ENCODE measurements at places on chromosomes 5 and 9.
A peak's percentile ranks its signal among the peaks of the same experiment; 100 is the strongest.

DNA sequence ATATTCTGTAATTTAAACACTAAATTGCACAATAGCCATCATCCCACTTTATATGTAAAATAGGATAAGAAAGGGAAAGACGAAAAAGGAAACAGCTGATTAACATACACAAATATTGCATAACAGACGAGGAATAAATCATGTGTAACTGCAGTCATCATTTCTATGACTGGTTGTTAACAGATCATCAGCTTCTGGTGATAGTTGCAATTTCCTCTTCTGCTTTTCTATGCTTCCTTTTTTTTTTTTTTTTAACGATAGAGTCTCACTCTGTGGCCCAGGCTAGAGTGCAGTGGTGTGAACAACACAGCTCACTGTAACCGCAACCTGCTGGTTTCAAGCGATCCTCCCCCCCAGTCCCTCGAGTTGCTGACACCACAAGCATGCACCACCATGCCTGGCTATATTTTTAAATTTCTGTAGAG, 22.5 kb upstream of the JAKMIP2 start:
- no peak for DNase-seq

GRCh38 chr9:75235632-75236031, 147.3 kb downstream of the OSTF1 start:
- no peak for DNase-seq

- DNase-seq, result no peak
Observed at GRCh38 chr5:142095035-142095434, 13.5 kb upstream of the NDFIP1 start.

GRCh38 chr5:68458416-68459021, 243.0 kb downstream of the PIK3R1 start:
- DNase-seq, result no peak

GRCh38 chr5:1893754-1894153, 11.0 kb upstream of the IRX4 start:
- no peak for DNase-seq

DNA sequence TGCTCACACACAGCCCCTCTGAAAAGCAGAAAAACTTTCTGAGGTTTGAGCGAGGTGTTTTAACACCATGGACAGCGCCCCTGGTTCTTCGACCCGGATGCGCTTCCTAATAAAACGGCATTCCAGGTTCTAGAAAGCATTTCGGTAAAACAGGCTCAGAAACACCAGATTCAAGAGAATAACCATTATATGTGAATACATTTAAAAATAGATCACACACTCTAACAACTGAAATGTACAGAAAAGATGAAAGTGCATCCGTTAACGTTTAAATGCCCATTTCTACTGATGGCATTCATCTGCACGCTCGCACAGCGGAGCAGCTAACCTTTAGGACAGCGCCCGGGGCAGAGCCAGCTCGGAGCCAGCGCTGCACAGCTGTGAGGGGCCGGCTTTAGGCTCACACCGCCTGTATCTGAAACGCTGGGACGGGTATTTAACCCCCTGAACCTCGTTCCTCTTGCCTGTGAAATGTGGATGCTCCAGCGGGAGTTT, 26.3 kb upstream of the TENT4A start:
- no peak for DNase-seq

- peak; percentile 6 for DNase-seq
Observed at GRCh38 chr5:54837981-54838380, 147.4 kb downstream of the ESM1 start.

GRCh38 chr9:124467410-124468060, 17.3 kb downstream of the ADGRD2 start:
- no peak for DNase-seq

GRCh38 chr9:90114641-90115425, 510.0 kb downstream of the GADD45G start:
- no peak for DNase-seq

DNA sequence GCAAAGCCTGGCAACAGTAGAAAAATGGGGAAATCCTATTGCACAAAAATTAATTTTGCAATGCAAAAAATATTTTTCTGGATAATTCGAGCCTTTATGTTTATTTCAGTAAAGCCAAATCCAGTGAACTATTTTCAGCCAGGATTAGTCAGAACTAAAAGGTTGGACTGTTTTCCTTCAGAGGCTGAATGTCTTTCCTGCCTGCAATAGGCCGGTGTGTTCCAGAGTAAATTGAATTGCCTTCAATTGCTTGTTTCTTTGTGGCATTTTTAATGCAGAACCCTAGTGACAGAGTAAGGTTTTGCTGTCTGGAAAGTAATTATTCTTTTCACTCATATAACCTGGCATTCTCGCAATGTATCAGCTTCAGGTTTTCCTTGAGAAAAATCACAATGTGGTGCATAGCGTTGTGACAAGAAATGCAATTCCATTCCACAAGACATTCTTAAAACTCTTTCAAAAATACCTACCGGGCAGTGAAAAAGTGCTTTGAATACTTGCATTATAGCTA, 183.7 kb downstream of the GLIS3 start:
- DNase-seq, result no peak

DNA sequence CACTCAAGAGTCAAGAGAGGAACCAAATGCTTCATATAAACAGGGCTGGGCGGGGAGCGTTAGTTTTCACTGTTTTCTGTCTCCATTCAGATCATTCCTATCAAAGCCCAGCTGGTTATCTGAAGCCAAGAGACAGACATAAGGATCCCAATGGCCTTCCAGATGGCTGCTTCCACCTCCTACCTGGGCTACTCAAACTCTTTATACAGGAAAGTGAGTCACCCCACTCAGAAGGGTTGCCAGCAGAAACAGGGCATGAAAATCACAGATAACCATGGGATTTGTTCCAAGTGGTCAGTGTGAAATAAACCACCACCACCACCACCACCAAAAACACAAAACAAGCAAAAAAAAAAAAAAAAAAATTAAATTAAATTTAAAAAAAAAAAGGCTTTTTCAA, 5.5 kb downstream of the PRSS3 start:
- no peak for DNase-seq

DNA sequence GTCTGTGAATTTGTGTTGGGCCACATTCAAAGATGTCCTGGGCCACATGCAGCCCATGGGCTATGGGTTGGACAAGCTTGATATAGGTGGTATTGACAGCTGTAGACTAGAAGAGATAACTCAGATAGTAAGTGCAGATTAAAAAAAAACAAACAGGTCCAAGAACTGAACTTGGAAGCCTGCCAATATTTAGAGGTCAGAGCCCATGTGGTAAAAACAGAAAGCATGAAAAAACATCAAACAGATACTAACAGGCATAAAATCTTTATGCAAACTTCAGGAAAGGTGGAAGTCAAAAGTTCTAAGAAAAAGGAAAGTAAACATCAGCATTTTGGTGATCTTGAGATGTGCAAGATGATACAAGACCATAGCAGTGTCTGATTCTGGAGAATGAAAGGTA, 155.1 kb upstream of the NR4A3 start:
- DNase-seq, result no peak

DNA sequence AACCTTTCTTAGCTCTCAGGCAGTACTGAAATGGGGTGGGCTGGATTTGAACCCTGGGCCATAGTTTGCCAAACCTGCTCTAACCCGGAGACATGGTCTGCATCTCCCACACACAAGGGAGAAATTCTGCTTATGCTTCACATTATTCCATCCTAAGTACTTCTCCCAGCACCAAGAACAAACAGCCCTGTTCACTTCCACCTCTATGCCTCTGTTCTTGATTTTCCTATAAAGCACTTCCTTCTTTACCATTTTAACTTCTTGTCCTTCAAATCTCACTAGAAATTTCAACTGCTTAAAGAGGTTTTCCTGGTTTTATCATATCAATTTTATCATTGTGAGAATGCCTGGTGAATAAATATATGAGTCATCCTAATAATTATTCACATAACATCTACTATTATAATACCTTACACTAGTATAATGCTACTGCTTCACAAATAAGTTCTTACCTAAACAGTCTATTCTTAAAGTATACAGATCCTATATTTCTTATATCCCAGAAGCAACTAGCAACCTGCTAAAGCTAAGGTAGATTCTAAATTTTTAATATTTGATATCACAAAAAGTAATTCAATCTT, 12.7 kb downstream of the FEM1C start:
- DNase-seq, result no peak

DNA sequence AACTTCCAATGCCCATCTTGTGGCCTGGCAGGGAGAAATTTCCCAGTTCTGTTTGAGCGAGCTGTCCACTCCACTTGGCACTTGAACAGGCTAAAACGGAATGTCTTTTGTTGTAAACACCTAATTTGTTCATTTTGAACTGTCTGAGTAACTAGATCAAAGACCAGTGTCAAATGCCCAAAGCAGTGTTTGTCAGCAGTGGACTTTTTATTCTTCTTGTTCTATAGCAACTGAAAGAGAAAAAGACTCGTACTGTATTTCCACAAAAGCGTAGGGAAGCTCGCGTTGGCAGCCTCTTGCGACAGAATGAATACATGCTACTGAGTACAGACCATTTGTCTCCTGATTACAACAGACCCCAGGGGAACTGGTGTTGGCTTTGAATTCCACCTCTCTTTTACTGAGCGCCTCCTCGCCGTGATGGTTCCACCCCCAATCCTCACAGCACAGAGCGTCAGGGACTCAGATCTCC, 601.8 kb upstream of the ZNF608 start:
- no peak for DNase-seq

- no peak for DNase-seq
Observed at GRCh38 chr5:57900381-57900944, 417.9 kb upstream of the ACTBL2 start.

GRCh38 chr9:20592673-20593072, 29.6 kb downstream of the MLLT3 start:
- DNase-seq, result no peak

GRCh38 chr5:137296213-137296781, 202.8 kb downstream of the SPOCK1 start:
- peak; percentile 79 for DNase-seq

GRCh38 chr5:51185850-51186329, 197.4 kb upstream of the ISL1 start:
- DNase-seq, result no peak

DNA sequence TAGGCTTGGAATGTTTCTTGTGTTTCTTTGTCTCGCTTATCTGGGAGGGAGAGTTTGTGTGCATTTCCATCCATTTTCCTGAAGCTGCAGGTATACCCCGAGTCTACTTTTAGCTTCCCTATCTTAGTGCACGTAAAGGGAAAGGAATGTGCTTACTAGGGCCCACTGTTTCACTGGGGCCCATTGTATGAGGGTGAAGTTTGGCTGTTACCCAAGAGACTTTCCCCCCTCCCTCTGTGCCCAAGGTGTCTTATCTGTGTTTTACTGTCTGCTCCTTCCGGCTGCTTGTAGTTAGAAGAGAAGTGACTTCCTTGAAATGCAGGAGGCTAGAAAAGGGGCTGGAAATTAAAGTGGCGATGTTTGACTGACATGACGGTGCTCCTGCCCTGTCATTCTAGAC, 12.1 kb upstream of the BTNL3 start:
- DNase-seq, result no peak

DNA sequence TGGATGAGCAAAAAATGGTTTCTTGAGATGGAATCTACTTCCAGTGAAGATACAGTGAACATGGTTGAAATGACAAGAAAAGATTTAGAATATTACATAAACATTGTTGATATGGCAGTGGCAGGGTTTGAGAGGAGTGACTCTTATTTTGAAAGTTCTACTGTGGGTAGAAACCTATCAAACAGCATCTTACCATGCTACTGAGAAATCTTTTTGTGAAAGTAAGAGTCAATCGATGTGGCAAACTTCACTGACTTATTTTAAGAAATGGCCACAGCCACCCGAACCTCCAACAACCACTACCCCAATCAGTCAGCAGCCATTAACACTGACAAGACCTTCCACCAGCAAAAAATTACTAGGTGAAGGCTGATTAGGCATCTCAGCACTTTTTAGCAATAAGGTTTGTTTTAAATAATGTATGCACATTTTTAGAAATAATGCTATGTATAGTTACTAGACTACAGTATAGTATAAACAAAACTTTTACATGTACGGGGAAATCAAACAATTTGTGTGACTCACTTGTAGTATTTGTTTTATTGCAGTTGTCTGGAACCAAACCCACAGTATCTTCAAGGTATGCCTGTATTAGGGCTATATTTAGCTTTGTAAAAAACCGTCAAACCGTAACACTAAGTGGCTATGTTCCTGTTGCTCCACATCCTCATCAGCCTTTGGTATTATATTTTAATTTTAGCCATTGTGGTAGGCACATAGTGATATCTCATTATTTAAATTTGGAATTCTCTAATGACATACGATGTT, 30.6 kb upstream of the ADAMTS6 start:
- DNase-seq, result no peak

DNA sequence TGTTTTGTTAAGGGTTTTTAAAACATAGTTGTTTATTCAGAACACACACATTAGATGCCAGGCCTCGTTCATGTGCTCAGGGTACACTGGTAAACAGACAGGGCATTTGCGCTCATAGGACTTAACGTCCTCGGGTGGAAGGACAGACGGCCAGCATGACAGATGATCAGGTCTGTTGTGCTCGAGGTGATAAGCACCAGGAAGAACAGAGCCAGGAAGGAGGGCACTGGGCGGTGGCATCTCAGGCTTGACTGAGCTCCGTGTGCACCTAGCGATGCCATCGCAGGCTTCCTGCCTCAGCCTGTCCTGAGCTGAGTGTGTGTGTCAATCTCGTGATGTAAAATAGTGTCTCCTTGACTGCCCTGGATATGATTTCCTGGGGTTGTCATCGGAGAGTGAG, 96.5 kb downstream of the EHMT1 start:
- no peak for DNase-seq

DNA sequence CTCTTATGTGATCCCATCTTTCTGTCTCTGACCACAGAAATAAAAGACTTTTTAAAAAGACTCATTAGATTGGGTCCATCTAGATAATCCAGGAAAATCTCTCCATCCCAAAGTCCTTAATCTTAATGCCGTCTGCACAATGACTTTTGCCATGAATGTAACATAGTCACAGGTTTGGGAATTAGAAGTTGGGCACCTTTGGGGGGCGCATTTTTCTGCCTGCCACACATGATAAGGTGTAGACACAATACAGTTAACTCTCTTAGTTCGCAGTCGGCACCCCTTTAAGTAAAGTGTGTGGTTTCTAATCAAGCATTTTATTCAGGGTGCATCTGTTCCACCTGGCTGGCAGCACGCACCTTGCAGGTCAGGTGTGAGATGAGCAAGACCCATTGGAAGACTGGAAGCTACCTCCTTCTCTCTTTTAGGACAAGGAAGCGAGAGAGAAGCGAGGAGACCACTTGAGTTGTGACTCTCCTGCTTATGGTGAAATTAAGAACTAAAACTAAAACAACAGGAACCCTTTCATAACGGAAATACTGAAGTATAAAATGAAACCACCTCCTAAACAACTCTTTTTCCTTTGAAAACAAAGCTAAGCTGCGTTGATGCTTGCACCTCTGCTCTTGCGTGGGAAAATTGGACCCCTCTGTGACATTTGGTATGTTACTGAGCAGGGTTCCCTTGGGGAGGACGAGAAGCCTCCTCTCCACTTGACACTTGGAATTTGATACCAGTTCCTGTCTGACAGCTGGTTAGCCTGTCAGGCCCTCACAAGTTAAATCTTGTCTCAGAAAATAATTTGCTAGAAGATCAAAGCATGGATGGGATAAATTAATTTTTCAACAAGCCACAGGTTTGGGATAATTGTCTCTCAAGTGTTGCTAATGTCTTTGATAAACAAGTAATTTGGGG, 304.6 kb upstream of the DMRT1 start:
- no peak for DNase-seq
